ENCODE measurements at places on chromosomes 12 and 14. TPM values are rescaled to one million over a fixed set of nuclear protein-coding genes. Genes with fewer than 3 reads are reported as not detected.

E2F7 gene
- 2.9 TPM for total RNA-seq

TRPV4 gene
- 1.8 TPM for total RNA-seq

DNA sequence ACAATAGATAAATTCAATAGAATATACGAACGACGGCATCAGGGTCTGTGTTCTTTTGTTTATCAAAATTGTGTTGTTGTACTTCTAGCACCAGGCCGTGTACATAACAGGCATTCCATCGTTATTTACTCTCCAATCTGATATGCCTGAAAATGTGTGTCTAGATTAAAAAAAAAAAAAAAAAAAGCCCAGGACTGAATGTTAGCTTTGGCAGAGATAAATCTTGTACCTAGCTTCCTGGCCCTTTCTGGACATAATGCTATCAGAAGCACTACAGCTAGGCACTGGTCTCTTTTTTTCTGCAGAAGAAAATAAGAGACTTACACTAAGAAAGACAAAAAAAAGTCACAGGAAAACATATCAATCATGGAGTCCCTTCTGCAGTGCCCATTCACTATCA lies 37.0 kb downstream of the CDKL1 start:
- peaks cover 21% of the 10 kb centered on the region for H3K4me1 ChIP-seq
- no peak overlapping the region for H3K27ac ChIP-seq
- H3K4me3 ChIP-seq: no peak overlapping the region
- no peaks in the 10 kb centered on the region for H3K27me3 ChIP-seq
- no peaks in the 10 kb centered on the region for H3K36me3 ChIP-seq
- DNase-seq: no peak

DNA sequence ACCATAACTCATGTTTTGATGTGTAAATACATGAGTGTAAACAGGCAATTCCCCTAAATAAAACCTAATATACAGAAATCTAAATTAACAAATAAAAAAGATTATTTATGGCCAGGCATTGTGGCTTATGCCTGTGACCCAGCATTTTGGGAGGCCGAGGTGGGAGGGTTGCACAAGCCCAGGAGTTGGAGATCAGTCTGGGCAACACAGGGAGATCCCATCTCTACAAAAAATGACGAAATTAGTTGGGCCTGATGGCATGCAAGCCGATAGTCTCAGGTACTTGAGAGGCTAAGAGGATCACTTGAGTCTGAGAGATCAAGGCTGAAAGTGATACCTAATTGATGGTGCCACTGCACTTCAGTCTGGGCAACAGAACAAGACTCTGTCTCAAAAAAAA lies 48.7 kb downstream of the BCAT1 start:
- no peak overlapping the region for H3K4me3 ChIP-seq
- DNase-seq: no peak
- no peaks in the 10 kb centered on the region for H3K36me3 ChIP-seq
- peaks cover 11% of the 10 kb centered on the region for H3K27me3 ChIP-seq

GRCh38 chr12:72610342-72610741 lies 338.2 kb downstream of the TRHDE start:
- no peak overlapping the region for H3K4me3 ChIP-seq
- no peaks in the 10 kb centered on the region for H3K4me1 ChIP-seq
- no peaks in the 10 kb centered on the region for H3K27me3 ChIP-seq
- DNase-seq: no peak
- H3K27ac ChIP-seq: no peak overlapping the region

GRCh38 chr14:77574446-77575115 lies 41.9 kb downstream of the SPTLC2 start:
- H3K4me3 ChIP-seq: no peak overlapping the region
- H3K27ac ChIP-seq: no peak overlapping the region
- H3K36me3 ChIP-seq: peaks cover 6% of the 10 kb centered on the region
- no peak for DNase-seq
- H3K4me1 ChIP-seq: peaks cover 5% of the 10 kb centered on the region
